ENCODE measurements at places on chromosomes 16 and 17.
A peak's percentile ranks its signal among the peaks of the same experiment; 100 is the strongest.

- DNase-seq, result no peak
Measured at GRCh38 chr16:86740298-86740697, 161.9 kb downstream of the FOXL1 start.

DNA sequence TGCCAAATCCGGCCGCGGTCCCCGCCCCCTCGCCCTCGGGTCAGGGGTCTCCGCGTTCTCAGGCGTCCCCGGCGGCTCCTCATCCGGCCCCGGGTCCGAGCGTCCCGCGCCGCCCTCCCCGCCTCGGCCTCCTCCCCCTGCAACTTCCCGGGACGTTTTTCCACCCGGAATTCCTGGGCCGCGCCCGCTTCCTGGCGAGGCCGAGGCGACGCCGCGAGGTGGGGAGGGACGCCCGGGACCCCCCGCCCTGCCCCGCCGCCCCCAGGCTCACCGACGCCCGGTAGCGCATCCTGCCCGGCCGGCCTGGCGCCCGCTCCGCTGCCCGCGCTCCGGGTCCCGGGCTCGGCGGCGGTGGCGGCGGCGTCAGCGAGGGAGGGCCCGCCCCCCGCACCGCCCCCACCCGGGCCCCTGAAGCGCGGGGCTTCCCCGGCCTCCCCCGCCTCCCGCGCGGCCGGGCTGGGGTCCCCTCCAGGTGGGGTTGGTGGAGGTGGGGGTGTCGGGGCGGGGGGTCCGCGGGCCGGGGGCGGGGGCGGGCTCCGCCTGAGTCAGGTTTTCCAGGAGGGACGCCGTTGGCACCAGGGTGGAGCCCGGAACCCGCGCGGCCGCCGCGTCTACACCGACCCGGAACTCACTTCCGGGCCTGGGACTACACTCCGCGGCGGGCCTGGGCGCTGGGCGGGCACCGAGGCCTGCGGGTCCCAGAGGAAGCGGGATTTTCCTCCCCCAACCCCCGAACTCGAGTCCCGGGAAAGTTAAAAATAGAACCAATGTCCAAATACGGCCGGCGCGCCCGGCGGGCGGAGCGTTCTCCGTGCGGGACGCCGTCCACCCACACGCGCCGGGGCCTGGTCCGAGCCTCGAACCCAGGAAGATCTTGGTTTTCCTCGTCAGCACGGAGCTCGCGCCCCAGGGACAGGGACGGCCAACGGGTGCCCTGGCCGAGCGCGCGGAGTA lies 6.8 kb downstream of the MYO1C start:
- DNase-seq, result peak; percentile 60

DNA sequence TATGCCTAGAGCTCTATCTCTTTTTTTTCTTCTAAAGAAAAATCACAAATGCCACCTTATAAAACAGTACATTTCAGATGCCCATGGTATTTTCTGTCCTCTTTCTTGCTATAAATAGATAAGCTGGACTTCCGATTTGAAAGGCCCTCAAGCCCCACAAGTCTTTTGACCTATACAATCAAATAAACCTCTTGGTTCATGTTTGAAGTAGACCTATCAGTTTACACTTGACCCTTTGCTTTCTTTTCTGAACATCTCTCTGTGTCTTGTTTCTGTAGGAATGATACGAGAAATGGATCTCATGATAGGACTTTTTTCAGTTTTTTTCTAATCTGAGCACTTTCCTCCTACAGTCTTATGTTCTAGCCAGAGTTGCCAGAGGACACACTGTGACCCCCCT lies 327.2 kb downstream of the SOX9 start:
- DNase-seq, result no peak

DNA sequence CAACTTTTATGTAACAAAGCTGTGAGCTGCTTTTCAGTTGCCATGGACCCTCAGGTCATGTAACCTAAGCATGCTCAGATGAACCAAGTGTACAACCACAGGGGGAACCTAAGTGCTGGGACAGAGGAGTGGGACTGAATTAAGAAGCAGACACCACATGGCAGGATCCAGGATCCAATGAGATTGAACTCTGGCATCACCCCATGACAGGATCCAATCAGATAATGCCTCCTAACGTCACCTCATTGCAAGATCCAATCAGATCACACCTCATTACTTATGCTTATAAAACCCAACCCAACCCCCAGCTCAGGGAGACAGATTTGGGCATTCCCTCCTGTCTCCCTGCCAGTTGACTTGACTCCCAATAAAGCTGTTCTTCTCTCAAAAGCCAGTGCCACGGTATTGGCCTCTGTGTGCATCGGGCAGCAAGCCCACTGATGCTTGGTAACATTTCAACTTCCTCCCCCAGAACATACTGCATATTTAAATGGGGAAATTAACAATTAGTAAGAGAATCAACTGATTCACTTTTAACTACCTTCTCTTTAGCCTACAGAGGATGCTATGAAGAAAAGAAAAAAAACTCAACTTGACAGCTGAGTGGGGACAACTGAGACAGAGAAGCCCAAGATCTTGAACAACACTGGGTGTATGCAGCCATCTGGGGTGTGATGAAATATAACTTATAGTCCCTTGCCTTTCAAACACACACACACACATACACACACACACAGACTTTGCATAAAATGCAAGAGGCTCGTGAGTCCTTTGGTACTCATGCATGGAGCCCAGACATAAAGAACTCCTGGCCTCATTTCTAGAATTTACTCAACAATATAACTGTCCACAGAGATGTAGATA lies 148.4 kb downstream of the SLC39A11 start:
- no peak for DNase-seq

DNA sequence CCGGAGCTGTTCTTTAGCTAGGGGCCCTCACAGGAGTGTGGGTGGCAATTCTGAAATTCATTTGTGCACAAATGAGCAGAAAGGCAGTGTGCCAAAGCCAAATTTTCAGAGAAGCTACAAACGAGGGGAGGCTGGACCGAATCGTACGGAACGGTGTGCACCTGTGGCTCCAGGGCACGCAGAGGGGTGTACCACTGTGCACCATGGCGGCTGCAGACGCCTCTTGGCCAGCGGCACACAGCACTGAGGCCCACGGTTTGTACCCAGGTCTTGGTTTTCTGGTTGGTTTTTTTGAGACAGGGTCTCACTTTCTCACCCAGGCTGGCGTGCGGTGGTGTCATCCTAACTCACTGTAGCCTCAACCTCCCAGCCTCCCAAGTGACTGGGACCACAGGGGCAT lies 14.9 kb downstream of the CHMP1A start:
- DNase-seq, result no peak

- DNase-seq, result no peak
Measured at GRCh38 chr17:29295420-29295819, 1.5 kb upstream of the NUFIP2 start.

GRCh38 chr16:79380995-79381602 lies 219.4 kb downstream of the MAF start:
- no peak for DNase-seq

DNA sequence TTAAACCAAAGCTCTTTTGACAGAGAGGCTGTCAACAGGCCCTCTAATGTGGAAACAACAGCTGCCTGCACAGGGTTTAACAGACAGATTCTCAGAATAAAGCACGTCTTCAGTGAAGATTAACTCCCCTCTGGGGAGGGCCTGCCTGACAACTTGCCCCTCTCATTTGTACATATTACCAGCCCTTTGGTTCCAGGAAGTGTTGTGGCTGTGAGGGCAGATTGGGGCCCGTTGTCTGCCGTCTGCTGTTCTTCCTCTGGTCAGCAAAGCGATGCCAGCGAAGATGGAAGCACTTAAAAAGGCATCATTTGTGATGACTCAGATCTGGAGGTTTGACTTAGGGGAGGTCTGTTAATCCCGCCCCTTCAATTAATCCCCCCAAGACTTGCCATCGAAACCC lies 177.0 kb upstream of the IRX6 start:
- DNase-seq, result no peak

DNA sequence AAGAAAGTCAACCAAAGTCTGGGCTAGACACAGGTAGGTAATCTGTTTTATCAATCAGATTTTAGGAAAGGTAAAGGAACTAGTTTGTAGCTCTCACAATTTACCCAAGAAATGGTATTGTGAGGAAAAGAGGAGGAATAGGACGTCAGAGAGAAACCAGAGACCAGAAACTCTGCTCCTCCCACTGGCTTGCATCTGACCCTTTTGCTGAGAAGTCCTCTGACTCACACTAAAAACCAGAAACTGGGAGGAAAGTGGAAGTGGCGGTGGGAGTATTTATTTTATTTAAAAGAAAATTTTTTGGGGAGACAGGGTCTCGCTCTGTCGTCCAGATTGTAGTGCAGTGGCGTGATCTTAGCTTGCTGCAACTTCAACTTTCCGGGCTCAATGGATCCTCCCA lies 38.0 kb upstream of the MNT start:
- DNase-seq, result no peak

- DNase-seq, result no peak
Measured at GRCh38 chr16:82135844-82136243, 34.2 kb downstream of the MPHOSPH6 start.

GRCh38 chr16:69837380-69837779 lies 75.2 kb downstream of the WWP2 start:
- no peak for DNase-seq

- no peak for DNase-seq
Measured at GRCh38 chr17:38711792-38712571, 6.9 kb downstream of the MLLT6 start.

- no peak for DNase-seq
Measured at GRCh38 chr16:49980166-49980565, 44.9 kb upstream of the CNEP1R1 start.

DNA sequence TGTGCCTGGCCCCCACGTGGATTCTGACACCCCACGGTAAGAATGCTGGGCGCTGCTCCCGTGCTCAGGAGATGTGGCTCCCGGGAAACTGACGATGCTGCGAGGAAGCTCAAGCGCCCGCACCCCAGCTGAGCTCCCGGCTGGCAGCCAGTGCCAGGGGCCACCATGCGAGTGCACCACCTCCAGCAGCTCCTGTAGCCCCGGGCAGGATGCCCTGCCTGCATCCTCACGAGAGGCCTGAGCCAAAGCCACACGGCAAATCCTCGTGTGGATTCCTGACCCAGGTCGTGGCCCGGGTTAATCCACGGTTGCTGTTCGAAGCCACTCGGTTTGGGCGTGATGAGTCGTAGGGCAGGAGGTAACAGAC lies 11.6 kb upstream of the DPEP1 start:
- no peak for DNase-seq

DNA sequence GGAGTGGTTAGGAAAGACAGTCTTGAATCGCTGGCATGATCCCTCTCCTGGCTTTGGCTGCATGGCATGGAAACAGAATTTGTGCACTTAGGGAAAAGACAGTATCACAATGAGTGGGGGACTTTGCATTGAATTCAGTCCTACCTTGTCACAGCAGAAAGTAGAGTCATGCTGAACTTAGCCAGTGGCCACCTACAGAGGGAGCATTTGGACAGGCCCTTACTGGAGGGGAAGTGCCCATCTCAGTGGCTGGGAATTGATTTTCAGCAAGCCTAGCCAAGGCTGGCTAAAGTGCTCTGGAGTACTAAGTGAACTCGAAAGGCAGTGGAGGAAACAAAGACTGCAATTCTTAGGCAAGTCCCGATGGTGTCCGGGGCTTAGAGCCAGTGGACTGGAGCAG lies 364.3 kb upstream of the TOM1L1 start:
- no peak for DNase-seq

GRCh38 chr17:50129353-50129727 lies 620 bp downstream of the SAMD14 start:
- no peak for DNase-seq

- DNase-seq, result no peak
Measured at GRCh38 chr17:10631048-10631700, 25.9 kb downstream of the MYH3 start.

DNA sequence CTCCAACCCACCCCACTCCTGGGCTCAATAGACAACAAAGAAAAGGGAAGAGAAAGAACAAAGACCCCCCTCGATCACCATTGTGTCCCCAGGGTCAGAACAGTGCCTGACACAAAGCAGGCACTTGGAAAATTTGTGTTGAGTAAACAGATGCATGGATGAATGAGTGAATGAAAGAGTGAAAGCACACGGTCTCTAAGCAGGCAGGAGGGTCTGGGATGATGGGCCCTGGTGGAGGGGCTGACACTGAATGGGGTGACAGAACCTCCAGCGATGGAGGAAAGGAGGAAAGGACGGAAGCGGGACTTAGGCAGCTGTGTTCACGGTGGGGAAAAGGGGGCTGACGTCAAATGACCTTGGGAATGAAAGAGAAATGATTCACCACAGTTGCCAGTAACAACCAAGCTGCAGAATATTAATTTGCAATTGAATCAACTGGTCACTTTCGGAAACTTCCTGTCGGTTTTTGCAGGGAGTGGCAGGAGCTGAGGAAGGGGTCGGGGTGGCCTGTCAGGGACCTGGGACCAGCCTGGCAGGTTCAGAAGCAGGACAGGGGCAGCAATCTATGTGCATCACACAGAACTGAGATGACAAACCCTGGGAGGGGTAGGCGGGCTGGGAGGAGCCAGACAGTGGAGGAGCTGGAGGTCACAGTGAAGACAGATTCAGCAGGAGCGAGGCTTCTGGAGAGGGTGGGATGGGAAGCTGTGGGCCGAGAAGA lies 6.7 kb upstream of the GAST start:
- DNase-seq, result no peak

DNA sequence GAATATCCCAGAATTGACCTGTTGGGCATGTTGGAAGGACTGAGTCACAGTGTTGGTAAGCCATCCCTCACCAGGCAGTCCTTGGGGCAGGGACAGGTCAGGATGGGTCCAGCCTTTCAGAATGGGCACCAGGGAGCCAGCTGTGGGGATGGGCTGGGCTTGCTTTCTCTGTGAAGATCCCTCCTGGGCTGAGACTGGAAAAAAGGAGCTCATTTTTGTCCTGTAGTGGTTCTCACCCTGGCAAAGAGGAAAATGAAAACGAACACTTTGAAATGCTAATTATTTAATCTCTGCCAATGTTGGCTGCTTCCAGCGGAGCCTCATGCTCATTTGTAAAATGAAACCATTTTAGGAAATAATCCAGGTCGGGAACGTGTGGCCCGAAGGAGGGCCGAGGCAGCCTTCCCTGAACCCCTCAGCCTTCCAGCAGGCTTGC lies 237.5 kb upstream of the SALL1 start:
- DNase-seq, result no peak

- DNase-seq, result no peak
Measured at GRCh38 chr16:73025151-73025855, 22.6 kb downstream of the ZFHX3 start.

DNA sequence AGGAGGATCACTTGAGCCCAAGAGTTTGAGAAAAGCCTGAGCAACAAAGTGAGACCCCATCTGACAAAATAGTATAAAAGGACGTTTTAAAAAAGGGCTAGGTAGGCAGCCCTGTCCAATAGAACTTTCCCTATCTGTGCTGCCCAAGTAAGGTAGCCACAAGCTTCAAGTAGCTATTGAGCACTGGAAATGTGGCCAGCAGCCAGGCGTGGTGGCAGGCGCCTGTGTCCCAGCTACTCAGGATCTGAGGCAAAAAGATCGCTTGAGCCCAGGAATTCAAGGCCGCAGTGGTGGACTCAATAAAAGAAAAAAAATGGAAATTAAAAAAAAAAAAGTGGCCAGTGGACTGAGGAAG lies 1.5 kb upstream of the NQO1 start:
- DNase-seq, result no peak

- DNase-seq, result no peak
Measured at GRCh38 chr16:77888871-77889270, 100.5 kb downstream of the VAT1L start.

- no peak for DNase-seq
Measured at GRCh38 chr16:1285669-1286512, 23.5 kb upstream of the UBE2I start.

- DNase-seq, result no peak
Measured at GRCh38 chr16:85768199-85768598, 17.3 kb upstream of the C16orf74 start.

- DNase-seq, result no peak
Measured at GRCh38 chr16:24685539-24686432, 43.7 kb upstream of the TNRC6A start.
